ENCODE measurements at places on chromosomes 2 and 18.

DNA sequence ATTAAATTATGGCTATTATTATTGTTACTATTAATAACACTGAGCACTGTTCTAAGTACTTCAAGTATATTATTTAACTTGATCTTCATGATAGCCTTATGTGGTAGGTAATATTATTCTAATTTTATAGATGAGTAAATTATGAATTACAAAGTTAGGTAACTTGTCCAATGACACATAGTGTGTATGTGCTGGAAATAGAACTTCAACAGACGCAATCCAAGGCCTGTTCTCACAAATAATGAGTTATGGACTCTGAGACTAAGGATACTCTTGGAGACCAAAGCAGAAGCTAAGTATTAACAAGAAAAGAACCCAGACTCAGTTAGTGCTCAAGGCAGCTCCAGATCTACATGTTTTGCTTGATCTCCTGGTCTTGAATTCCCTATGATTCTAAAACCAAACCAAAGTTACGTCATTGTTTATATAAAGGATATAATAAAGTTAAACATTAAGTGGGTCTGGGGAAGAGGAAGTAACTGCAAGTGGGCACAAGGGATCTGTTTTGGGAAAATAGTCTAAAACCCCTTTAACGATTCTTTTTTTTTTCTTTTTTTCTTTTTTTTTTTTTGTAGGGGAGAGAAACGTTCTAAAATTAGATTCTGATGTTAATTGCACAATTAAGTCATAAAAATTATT, 211.3 kb downstream of the ERBB4 start:
- no peak for DNase-seq

DNA sequence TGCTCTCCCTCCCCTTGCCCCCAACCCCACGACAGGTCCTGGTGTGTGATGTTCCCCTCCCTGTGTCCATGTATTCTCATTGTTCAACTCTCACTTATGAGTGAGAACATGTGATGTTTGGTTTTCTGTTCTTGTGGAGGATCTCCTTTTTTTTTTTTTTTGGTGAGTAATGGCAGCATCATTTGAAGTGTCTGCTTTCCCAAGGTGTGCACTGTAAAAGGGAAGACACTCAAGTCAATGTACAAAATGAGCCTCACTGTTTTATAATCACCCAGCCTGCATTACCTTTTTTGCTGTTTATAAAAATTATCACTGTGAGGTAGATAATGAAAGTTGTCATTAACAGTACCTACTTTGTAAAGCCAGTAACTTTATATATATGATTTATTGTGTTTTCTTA, 56.9 kb downstream of the INSIG2 start:
- DNase-seq, result no peak

DNA sequence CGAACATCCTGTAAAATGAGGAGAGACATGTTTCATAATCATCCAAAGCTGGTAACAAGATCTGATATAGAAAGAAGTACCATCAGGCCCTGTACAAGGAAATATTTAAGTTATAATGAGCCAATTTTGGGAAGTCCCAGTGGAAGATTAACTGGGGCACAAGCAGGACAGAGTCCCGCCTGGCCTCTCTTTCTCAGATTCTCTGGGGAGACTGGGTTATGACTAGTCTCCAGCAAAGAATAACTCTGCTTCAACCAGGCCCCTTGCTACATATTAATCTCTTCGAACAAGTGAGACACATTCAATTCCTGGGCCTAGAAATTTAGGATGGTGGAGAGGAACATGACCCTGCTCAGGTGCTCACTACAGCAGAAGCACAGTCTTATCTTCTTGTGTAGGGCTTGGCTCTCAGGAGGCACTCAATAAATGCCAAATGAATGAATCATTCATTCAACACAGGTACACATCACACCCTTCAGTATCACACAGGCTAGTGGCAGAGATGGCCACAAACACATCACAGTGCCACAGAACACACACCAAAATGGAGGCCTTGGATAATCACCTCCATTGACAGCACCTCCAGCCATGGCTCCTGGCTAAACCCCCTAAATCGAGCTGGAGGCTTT, 46.4 kb upstream of the RNF152 start:
- no peak for DNase-seq

GRCh38 chr2:10097352-10098148, 17.3 kb upstream of the CYS1 start:
- peak; percentile 27 for DNase-seq

DNA sequence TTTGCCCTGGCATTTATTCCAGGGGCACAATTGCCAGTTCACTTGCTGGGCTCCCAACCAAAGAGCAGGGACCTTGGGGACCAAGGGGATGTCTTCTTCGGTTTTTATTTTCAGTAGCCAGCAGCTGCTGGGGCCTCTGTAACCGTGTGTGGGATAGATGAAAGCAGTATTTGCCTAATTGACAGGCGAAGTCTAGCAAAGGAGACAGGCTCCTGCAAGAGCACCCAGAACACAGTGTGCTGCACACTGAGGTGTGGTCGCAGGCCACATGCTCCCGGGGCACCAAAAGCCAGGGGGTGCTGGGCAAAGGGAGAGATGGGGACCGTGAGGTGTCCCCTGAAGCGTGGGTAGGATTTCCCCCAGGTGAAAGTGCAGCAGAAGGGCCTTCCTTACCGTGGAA, 5.3 kb downstream of the SAG start:
- no peak for DNase-seq

GRCh38 chr2:206993964-206994363, 54.6 kb downstream of the CPO start:
- no peak for DNase-seq

GRCh38 chr2:907706-908105, 42.9 kb upstream of the SNTG2 start:
- no peak for DNase-seq

- DNase-seq, result no peak
These were observed 895.1 kb upstream of the CELF4 start for GRCh38 chr18:38460657-38461056.

GRCh38 chr2:73836141-73836943, 7.6 kb downstream of the STAMBP start:
- no peak for DNase-seq

DNA sequence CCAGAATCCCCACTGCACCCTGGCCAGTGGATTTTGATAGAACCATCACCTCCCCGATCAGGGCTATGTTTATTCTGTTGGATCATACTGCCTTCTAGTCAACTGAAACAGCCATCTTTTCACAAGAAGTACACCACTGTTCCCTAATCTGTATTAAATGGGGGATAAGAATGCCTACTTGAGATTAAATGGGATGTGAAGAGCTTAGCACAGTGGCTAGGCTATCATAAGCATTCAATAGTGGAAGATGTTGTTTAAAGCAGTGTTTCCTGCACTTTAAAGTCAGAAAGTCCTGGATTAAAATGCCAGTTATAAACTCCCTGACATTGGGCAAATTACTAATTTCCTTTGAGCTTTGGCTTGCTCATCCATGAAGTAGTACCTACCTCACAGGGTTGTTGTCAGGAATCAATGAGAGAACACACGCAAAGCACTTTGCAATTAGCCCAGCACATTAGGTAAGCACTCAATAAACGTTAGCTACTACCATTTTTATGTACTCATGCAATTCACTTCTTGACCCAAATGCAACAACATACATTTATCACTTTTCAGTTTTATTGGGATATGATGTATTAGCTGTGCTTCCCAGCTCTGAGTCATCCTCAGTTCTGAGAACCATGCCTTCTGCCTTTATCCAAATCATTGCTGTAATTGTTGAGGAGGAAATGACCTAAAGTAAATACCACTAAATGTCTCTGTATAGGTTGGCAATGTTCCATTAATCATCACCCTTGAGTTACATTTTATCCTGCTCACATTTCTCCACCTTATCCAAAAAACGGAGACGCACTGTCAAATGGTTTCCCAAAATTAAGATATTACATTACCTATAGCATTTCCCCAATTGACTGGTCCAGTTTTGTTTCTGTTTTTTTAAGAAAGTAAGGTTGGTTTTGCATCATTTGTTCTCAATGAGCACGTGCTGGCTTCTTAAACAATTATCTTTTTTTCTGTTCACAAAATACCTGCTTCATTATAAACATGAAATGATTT, 2.1 kb downstream of the TMEM247 start:
- DNase-seq, result no peak

- DNase-seq, result no peak
These were observed 61.4 kb downstream of the LRATD1 start for GRCh38 chr2:14693874-14694273.

- no peak for DNase-seq
These were observed 46.9 kb downstream of the SLC66A2 start for GRCh38 chr18:79904357-79905147.

GRCh38 chr2:10196110-10196892, 73.8 kb downstream of the RRM2 start:
- no peak for DNase-seq

- no peak for DNase-seq
These were observed 734 bp downstream of the SLC25A12 start for GRCh38 chr2:171893196-171893823.

DNA sequence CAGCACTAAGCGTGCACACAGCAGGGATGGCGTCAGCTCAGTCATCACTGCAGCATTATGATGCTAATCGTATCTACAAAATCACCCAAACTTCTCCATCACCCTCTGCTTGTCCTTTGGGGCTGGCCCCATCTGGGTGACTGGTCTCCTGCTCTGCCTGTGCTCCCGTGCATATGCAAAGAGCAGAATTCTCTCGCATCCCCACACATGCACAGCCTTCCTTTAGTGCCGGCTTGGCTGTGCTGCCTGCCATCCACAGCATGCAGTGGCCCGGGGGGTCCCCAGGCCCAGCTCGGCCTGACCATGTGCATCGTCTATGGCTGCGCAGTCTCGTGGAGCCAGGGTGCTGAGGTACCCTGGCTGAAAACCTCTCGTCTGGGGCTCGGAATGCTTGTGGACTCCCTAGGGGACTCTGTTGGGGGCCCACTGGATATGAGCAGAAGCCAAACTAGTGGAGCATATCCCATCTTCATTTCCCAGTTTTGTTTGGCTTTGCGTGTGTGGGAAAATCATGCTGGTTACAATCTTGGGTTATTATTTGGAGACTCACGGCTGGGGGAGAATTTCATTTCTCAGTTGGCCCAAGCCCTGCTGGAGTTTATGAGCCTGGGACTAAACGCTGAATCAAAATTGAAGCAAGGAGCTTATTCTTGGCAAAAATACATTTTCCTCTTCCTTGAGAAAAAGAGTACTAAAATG, 70.9 kb upstream of the HS6ST1 start:
- no peak for DNase-seq

DNA sequence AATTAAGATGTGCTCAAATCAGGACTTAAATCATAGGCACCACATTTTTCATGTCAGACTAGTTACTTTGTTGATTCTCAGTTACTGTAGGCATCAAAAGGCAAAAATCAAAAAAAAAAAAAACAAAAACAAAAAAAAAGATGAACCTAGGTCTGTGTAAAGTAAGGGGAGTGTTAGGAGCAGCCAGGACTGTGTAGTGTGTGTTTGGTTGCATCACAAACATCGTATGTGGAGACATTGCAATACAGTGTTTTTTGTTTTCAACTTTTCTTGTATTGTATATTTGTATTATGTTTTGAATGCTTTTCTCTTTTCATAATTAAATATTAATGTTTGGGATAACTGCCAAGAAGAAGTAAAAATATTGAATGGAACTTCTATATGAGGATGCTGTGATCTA, 82.1 kb downstream of the ACSL3 start:
- DNase-seq, result no peak
